ENCODE measurements at places on chromosomes 2 and 18.

DNA sequence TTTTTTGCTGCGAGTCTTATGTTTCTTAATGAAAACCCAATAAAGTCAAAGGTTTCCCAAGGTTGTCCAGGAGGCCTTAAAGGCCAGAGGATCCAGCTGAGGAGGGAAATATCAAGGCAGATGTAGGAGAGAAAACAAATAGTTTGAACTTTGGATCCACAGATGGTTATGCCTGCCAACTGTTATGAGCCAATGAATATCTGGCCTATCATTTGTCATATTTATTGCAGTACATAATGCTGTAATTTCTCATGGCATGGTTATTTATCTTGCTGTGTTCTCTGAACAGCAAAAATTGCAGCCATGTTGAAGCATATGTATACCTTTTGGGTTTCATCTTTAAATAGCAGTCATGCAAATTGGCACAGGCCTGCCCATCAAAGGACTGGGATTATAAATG lies 38.2 kb upstream of the CAVIN2 start:
- no peak for DNase-seq

DNA sequence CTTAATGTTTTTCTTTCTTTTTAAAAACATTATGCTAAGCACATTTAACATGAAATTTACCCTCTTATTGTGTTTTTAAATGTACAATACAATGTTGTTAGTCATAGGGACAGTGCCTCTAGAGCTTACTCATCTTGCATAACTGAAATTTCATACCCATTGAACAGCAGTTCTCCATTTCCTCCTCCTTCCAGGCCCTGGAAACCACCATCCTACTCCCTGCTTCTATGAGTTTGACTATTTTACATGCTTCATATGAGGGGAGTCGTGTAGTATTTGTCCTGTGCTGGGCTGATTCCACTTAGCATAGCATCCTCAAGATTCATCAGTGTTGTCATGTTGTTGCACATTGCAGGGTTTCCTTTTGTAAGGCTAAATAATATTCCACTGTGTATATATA lies 92.6 kb downstream of the SPATS2L start:
- DNase-seq, result peak; percentile 82

GRCh38 chr2:173076581-173077345 lies 1.1 kb downstream of the MAP3K20 start:
- DNase-seq, result peak; percentile 41

GRCh38 chr2:185373229-185373628 lies 365.4 kb upstream of the FSIP2 start:
- no peak for DNase-seq

DNA sequence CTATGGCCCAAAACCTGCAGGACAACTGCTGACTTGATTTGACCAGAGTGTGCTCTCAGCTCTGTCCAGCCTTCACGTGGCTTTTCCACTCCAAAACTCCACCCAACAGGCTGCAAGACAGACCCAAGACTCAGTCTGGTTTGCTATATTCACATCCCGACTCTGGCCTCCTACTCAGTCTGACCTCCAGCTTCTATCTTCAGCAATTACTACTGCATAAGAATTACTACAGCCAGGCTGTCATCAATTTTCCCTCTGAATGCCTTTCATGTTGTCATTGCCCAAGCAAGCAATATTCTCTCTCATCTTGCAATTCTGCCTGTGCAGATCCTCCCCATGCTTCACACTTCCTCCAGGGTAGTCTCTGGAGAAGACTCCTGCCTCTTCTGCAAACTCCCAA lies 53.6 kb upstream of the GYPC start:
- no peak for DNase-seq

- DNase-seq, result no peak
Observed at GRCh38 chr2:96532641-96533291, 3.8 kb upstream of the ARID5A start.

- DNase-seq, result no peak
Observed at GRCh38 chr2:22485486-22485885, 899.5 kb upstream of the KLHL29 start.

DNA sequence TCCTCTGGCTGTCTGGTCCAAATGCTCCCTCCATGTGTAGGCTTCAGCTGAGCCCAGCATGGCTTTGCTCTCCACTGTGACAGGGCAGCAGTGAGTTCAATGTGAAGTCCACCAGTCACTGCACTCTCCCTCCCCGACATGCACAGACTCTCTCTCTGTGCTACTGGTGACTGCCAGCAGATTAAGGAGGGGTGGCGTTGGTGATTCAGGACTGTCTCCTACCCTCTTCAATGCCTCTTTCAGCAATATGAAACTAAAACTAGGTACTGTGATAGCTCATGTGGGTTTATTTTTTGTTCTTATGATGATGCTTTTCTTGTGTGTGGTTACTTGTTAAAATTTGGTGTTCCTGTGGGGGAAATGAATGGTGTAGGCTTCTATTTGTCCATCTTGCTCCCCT lies 201.0 kb upstream of the RBMS1 start:
- DNase-seq, result no peak

GRCh38 chr2:15348636-15349035 lies 212.5 kb downstream of the NBAS start:
- no peak for DNase-seq

- no peak for DNase-seq
Observed at GRCh38 chr2:184637781-184638180, 39.5 kb downstream of the ZNF804A start.

- DNase-seq, result no peak
Observed at GRCh38 chr18:7207366-7207915, 23.4 kb upstream of the LRRC30 start.

DNA sequence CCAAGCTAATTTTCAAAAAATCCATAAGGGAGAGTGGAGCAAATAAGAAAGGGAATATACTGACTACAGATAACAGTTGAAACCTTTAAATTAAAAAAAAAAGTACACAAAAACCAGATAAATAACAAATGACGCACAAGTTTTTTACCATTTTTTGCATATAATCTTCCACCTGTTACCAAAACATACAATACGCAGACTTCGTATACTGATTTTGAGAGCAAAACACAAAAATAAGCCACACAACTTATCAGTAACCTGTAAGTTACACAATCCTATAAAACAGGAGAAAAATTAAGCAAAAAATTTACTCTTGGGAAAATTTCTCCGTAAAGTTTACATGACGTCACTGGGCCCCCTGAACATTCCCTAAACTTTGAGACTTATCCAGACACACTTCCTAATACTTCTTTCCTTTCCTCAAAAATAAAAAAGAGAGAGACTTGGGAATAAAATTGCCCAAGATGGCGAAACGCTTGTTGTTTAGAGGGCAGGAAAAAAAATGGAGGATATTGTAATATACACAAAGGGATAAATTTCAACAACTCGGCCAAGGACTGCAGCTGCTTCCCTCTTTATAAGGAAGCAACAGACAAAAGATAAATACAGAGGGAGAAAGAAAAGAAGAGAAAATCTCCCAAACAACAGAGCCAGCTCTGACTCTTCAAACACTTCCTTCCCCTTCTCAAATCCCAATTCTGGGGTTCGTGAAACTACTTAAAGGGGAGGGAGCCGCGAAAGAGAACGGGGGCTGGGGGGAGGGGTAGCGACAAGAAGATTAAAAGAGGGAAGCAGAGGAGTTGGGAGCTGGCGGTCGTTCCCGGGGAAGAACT lies 1.6 kb downstream of the BAZ2B start:
- no peak for DNase-seq

- no peak for DNase-seq
Observed at GRCh38 chr2:234565842-234566619, 69.2 kb upstream of the ARL4C start.

- no peak for DNase-seq
Observed at GRCh38 chr18:48868468-48869466, 82.0 kb downstream of the SMAD7 start.

GRCh38 chr18:5974696-5975095 lies 79.4 kb upstream of the TMEM200C start:
- no peak for DNase-seq

GRCh38 chr2:232204457-232204931 lies 174.1 kb upstream of the ALPP start:
- DNase-seq, result peak; percentile 30

DNA sequence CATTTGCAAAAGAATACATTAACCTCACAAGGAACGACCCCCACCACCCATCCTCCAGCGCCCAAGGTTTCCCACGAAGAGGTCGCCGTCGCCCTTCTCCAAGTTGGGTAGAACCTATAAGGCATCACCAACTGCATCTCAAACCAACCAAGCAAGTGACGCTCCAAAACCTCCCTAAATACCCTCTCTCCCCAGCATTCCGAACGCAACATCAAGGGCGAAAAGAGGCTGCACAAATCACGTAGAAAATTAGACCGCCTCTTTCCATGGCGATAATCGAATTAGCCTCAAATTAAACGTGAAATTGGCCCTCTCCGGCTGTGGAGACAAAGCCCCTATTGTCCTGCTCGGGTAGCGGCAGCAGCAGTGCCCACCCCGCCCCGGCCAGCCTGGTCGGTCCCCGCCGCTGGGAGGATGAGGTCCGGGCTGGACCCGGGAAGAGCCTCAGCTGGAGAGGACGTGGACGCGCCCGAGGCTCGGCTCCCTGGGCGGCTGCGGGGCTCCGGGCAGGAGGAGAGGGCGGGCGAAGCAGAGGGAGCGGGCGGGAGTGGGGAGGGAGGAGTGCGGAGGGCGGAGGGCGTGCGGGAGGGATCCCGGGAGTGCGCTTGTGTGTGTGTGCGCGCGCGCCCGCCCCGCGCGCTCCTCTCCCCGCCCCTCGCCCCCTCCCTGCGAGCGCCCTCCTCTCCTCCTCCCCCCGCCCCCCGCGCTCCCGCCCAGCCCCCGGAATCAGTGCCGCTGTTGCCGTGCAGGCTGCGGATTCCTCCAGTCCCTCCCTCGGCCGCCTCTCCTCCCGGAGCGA lies at the start of gene SPTBN1:
SPTBN1 (plus strand) TSS at position 765 of the 799 bp plus-strand sequence. CDS start 70,092 bp downstream, outside the sequence.
- peak; percentile 94 for DNase-seq

Data from fibroblast of skin of abdomen (primary cell).